Mucosa of descending colon (tissue), 3 donors: ENCODE measurements at places on chromosomes 4 and X. TPM values are rescaled to one million over a fixed set of nuclear protein-coding genes. Genes with fewer than 3 reads are reported as not detected.

DNA sequence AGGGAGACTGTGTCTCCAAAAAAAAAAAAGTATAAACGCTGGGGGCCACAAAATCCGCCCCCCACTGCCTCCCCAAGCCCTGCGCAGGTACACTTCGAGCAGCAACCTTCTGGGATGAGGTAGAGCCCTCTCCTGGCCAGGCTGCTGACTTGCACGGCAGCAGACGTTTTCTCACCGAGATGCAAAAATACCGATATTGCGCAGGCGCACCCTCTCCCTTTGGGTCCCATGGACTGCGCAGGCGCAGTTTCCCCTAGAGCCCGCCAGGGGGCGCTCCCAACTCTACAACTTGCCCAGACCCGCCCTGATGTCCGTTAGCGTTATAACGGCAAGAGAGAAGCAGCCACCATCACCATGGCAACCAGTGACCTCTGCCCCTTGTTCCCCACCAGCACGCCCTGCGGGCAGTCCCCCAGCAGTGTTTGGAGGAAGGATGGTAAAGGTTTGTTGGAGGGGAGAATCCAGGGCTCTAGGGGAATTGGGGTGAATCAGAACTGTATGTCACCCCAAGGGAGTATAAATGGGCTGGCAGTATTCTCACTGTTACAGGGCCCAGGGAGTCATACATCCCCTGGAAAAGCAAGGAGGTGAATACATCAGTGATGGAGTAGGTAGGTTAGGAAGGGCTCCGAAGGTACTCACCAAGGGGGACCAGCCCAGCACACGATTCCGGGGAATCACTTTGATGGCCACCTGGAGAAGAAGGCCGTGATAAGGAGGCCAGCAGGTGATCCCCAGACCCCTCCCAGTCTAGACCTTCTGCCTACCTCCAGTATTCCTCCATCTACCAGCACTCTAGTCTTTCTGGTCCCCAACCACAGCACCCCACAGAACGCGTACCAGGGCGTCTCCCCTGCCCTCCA lies 1.5 kb downstream of the PIM2 start:
- DNase-seq = peak; percentile 94

GRCh38 chr4:24924309-24924781 lies 11.5 kb upstream of the CCDC149 start:
- no peak for DNase-seq

DNA sequence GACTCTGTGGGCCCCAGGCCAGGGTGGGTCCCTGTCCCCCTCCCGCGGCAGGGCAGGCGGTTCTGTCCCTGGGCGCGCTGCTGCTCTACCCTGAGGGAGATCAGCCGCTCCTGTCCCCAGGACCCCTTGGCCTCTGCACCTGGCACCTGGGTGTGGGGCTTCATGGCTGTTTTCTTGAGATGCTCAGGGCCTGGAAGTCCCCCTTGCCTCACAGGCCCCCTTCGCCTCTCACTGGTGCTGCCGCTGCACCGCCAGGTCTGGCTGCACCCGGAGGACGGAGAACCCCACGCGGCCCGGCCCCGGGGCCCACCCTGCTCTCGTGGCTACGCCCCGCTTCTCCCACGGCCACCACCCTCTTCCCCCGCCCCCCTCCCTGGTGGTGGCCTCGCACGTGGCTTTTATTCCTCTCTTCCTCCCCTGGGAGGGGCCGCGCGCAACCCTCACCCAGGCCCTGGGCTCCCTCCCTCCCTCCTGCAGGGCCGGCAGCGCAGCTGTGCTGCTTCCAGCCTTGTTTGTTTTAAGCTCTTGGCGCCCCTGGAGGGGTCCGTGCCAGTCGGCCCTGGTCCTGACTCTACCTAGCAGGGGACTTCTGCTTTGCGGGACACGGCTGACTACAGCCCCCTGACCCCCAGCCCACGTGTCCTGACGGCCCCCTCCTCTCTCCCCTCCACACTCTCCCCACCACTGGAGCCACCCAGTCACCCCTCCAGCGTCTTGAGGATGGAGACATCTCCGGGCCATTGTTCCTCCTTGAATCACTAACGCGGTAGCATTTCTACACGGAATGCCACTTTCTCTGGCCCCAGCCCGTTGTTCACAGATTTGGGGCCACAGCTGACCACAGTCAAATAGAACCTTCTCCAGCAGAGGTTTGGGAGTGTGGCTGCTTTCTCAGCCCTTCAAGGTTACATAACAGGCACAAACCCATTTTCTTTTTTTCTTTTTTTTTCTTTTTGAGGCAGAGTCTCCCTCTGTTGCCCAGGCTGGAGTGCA lies 20.6 kb upstream of the CLDN24 start:
- no peak for DNase-seq

DNA sequence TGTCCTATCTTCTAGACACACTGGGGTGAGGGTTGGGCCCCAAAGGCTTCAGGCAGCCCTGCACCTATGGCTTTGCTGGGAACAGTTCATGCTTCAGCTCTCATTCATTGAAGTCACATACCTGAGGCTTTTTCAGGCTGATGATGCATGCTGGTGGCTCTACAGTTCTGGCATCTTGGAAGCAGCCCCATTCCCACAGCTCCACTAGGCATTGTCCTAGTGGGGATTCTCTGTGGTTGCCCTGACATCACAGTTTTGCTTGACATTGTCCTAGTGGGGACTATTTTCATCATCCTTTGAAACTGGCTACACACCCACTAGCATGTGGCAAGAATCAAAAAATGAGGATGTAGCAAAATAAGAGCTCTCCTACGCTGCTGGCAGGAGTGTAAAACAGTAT lies 37.7 kb upstream of the C4orf17 start:
- no peak for DNase-seq

UGT2B17 gene
- 1,338 TPM for total RNA-seq

DNA sequence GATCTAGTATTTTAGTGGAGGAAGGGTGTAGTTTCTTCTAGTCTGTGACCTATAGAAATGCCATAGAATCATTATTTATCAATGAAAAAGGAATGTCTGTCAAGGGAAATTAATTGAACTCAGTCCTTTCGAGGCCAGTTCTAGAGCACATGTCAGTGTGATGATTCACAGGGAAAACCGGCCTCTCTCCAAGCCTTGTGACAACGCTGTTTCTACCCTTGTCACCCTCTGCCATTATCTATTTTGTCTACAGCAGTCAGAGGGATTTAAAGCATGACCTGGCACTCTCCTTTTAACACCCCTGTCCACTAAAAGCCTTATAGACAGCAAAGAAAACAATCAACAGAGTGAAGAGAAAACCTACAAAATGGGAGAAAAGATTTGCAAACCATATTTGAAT lies 119.8 kb downstream of the DRD5 start:
- DNase-seq = no peak

ITGB1BP2 gene
- total RNA-seq = 5.9 TPM
